Lower leg skin (tissue), 4 donors: ENCODE measurements at places on chromosomes 16 and 17. TPM values are rescaled to one million over a fixed set of nuclear protein-coding genes. Genes with fewer than 3 reads are reported as not detected.

Gene NLRP1
- 56.9 TPM for total RNA-seq

GRCh38 chr17:63626551-63627180 lies 4.4 kb downstream of the MAP3K3 start:
- no peak for DNase-seq

- DNase-seq = no peak
Measured at GRCh38 chr17:73423806-73424205, 112.0 kb upstream of the CDC42EP4 start.

Gene SLC47A1
- total RNA-seq = 62.7 TPM

DNA sequence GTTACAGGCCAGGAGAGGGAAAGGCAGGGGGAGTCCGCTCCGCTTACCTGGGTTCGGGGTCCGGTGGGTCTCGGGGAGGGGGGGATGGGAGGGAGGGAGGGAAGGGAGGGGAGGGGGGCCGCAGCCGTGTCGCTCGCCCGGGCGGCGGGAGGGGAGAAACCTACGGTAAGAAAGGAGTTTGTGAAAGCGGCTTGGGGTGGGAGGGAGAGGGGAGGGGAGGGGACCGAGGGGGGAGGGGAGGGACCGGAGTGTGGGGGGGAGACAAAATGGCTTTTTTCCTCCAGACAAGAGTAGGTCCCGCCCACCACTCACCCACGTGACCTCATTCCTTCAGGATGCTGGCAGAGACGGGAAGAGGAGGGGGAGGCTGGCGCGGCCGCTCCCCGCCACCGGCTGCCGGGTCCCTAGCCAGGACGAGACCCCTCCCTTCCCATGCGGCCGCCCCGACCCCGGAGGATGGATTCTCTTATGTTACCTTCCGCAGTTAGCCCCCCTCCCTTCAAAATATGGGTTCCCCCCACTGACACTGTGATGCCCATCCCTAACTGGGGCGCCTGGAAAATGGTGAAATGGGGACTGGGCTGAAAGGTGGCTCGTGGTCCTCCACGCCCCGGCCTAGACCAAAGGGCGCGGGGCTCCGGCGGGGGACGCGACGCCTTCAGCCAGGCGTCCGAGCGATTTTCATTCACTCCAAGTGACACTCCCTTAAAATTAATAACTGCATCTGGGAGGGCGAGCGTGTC lies at the start of gene PCGF2:
TSS of gene PCGF2 (minus strand) at position 188 of the 743 bp plus-strand sequence. CDS start 7,934 bp downstream, outside the sequence.
- peak; percentile 95 for DNase-seq

Gene RASL10B
- 2.4 TPM for total RNA-seq

GRCh38 chr17:76119409-76120371 lies 16.1 kb upstream of the EXOC7 start:
- no peak for DNase-seq

- no peak for DNase-seq
Measured at GRCh38 chr16:72098936-72099335, 5.3 kb downstream of the DHX38 start.

Gene DNAJA3
- total RNA-seq = 40.3 TPM

Gene HOXB6
- total RNA-seq = 0.57 TPM

DNA sequence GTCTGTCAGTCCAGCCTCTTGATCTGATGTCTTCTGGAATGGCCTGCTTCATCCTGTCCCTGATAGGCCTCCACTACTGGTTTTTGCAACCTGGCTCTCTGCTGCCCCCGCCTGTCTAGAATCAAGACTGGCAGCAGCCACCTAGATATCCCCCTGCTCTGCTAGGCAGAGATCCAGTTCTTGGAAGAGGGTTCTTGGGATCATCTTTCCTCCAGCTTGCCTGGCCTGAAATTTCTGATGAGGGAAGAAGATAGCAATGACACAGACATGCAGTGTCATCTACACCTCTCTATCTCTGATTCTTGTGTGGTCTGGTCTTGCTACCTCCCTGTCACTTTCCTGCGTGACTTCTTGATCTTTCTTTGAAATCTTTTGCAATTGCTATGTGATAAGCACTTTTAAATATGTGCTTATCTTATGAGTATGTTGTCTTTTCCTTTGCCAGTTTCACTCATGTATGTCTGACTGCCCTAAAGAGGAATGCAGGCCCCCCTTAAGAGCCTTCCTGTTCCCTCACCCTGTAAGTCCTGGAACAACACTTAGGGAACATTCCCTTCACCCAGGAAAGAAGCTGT lies 20.3 kb upstream of the NFATC3 start:
- peak; percentile 93 for DNase-seq

DNA sequence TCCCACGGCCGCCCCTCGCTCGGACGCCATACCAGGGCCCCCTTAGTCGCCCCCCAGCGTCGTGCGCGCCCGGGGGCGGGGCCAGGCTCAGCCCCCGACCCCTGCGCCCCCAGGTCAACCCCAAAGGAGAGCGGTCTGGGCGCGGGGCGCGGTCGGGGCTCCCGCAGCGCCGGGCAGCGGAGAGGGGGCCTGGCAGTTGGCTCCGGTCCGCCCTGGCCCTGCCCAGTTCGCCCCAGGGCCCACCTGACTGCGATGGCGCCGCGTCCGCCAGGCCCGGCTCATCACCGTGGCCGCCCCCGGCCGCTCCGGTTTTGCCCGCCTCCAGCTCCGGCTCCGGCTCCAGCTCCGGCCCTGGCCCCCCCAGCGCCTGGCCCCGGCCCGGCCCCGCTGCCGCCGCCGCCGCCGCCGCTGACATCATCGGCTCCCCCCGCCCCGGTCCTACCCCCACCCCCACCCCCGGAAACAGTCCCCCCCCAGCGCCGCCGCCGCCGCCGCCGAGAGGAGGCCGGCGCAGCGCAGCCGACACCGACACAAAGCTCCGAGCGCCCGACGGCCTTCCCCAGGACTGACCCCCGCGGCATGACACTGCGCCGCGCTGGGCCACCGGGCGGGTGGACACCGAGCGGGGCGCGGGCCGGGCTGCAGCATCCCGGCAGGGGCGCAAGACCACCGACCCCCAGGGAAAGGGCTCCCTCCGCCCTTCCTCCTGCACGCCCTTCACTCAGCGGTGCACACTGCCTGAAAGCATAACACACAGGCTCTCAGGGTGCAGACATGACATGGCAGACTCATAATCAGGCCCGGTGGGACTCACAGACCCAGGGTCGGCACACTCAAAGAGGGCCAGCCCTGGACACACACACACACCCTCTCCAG lies at the start of gene ZBTB4:
TSS of gene ZBTB4 (minus strand) at position 419 of the 876 bp plus-strand sequence. CDS start 12,830 bp downstream, outside the sequence.
- peak; percentile 92 for DNase-seq

DNA sequence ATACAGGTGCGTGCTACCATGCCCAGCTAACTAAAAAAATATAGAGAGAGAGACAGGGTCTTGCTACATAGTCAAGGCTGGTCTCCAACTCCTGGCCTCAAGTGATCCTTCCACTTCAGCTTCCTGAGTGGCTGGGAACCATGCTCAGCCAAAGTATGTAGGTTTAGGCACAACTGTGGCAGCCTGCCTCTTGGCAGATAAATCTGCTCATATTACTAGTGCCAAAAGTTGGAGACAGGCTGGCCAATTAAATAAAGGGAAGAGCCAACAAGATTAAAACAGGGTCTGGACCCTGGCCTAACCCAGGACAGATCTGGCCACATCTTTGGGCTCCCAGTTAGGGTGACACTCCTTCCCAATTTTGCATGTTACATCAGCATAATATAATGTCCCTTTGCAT lies 151.7 kb downstream of the CBLN1 start:
- no peak for DNase-seq

Gene GCGR
- total RNA-seq = 0.16 TPM

DNA sequence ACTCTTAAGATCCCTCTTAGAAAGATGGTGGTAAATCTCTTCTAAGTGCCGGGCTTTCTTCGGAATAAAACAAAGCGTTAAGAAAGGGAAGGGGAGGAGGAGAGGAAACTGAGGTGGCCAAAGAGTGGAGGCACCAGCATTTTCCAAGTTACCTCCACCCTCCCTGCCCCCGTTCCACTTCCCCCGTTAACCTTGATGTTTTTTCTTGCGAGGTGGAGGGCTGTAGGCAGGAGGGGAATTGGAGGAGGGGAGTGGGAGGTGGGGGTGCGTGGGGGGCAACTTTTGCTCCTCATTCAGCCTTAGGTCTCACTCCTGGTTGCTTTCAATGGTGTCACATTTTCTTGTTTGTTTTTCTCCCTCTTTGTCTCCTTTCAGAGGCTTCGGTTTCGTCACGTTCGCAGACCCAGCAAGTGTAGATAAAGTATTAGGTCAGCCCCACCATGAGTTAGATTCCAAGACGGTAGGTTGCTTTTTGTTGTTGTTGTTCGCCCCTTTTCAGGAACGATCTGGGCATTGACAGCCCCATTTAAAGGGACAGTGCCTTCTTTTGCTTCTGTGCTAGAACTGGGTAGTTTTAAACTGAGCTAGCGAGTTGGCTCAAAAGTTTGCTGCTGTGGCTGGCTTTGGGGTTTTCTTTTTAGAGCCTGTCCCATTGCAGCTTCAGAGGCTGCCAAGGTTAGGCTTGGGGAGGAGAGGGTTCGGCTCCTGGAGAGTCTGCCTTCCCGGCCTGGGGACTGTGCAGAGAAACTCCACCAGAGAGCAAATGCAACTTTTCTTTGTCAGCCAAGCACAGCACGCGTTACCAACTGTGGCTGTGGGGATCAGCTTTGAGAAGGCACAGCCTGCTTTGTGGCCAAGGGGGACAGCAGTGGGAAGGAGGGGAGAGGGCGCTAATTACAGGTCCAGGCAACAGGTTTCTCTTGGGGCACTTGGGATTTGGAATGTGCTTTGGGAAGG lies 1.9 kb downstream of the MSI2 start:
- no peak for DNase-seq

Gene QPRT
- 1.9 TPM for total RNA-seq

- peak; percentile 63 for DNase-seq
Measured at GRCh38 chr16:80459331-80459777, 81.4 kb upstream of the DYNLRB2 start.

Gene CDRT15
- not detected for total RNA-seq

Gene KRTAP2-2
- 3.6 TPM for total RNA-seq

- DNase-seq = no peak
Measured at GRCh38 chr17:54864636-54865356, 35.9 kb upstream of the TOM1L1 start.

DNA sequence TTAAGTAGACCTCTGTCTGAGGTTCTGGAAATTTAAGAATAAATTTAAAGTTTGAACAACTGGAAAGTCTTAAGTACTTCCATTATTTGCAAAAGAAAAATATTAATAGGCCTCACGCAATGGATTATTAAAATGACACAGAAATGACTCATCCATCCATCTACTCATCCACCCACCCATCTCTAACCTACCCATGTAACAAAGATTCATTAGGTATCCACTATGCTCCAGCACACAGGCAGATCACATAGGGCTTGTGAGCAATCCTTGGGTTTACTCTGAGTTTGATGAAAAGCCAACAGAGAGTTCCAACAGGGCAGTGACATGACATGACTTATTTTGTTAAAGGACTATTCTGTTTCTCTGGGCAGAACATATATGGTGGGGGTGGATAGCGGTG lies 93.3 kb downstream of the HELZ start:
- no peak for DNase-seq

Gene MT4
- not detected for total RNA-seq

Gene EVPL
- total RNA-seq = 338 TPM

Gene TNP2
- total RNA-seq = not detected

GRCh38 chr17:73160980-73161630 lies 3.7 kb upstream of the SSTR2 start:
- DNase-seq = no peak

Gene CHST5
- not detected for total RNA-seq
